Epithelial cell of esophagus (primary cell): ENCODE measurements at places on chromosomes 16 and 17.

- no peak for DNase-seq
These were observed 16.8 kb downstream of the KRT33A start for GRCh38 chr17:41333836-41334235.

GRCh38 chr16:68064791-68065365, 20.3 kb upstream of the NFATC3 start:
- DNase-seq, result peak; percentile 80

- peak; percentile 66 for DNase-seq
These were observed 77.7 kb upstream of the KCNJ16 start for GRCh38 chr17:69997332-69997731.

DNA sequence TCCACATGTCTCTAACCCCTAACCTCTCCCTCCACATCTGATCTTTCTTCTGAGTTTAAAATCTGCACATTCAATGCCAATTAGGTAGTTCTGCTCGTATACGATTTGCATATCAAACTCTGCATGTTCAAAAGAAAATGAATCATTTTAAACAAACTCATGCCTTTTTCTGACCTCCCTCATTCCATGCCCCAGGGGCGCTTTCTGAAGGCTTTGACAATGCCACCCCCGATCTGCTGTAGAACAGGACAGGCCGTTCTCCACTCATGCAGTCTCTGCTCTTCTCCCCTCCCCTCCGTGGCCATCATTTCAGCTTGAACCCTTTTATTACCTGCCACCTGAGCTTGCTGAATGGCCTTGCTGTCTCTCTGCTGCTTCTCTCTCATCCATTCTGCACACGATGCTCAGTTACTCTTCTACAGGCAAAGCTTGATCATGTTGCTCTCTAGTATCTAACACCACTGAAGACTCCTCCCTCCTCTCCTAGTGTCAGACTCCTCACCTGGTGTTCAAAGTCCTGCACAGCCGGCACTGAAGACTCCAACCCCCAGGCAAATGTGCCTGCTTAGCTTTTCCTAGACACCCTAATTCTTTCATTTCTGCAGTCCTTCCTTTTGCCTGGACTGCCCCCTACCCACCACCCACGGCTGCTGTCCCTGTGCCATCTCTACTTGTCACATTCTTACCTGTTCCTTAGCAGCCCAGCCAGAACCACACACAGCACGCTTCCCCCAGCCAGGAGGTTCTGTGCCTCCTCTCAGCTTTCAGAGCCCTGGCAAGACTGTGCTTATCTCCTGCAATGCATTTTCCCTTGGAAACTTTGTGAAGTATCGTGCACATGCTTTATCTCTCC, 6.2 kb downstream of the TMEM238L start:
- no peak for DNase-seq

DNA sequence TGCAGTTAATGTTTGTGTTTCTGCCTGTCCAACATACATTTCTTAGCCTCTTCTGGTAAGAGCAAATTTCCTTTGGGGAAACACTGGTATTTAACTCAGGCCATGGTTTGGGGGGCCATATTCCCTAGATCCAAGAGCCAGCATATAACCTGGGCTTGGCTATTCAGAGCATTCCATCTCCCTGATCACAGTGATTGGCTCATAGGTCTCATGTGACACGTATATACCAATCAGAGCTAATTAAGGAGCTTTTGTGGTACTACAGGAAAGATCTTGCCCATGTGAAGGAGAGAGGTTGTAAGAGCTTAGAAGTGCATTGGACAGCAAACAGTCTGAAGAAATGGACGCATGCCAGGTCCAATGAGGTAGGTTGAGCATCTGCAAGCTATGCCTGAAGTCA, 33.4 kb upstream of the GPR139 start:
- no peak for DNase-seq

DNA sequence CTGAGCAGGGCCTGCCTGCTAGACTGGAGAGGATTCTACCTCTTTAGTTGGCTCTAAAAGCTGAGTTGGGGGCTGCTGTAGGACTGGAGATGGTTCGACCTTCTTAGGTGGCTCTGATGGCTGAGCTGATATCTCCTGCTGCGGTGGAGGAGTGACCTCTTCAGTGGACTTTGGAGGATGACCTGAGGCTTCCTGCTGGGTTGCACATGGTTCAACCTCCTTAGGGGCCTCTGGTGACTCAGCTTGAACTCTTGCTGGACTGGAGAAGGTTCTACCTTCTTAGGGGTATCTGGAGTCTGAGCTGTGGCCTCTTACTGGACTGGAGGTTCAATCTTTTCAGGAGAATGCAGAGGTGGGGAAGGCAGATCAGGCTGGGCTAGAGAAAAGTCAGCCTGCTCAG, 48.9 kb upstream of the TMEM97 start:
- no peak for DNase-seq

GRCh38 chr16:51996516-51996915, 550.4 kb downstream of the TOX3 start:
- no peak for DNase-seq

GRCh38 chr17:45338996-45339535, 22.2 kb upstream of the MAP3K14 start:
- no peak for DNase-seq

DNA sequence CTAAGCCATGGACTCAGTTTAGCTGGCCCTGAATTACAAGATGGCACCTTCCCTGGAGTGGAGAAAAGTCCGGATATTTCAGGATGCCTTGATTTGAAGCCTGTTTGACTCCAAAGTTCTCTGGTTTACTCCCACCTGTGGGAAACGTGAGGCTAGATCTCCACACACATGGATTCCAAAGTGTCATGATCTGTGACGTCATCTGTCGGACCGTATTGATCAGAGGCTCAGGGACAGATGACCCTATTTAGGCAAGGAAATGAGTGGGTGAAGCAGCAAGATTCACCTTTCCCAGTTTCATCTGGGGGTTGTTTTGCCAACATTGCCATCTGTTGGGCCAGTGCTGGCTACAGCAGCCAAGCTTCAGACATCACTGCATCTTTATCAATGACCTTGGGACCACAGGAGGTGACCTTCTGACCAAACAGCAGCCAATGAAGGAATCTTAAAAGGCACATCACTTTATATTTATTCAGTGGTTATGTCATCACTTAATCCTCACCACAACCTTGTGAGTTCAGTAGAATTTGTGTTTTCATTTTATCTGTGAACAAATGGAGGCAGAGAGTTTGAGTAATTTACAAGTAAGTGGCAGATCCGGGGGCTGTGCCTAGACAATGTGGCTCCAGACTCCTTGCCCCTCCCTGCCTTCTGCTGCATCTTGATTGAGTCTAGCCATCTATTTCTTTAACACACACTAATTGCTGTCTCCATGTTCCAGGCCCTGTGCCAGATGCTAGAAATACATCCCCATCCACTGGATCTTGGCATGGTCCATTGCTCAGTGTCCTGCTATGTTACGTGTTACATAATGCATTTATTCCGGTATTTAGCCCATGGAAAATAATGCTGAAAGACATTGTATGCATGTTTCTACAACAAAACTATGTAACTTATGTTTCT, 1.5 kb upstream of the CDH13 start:
- DNase-seq, result no peak

DNA sequence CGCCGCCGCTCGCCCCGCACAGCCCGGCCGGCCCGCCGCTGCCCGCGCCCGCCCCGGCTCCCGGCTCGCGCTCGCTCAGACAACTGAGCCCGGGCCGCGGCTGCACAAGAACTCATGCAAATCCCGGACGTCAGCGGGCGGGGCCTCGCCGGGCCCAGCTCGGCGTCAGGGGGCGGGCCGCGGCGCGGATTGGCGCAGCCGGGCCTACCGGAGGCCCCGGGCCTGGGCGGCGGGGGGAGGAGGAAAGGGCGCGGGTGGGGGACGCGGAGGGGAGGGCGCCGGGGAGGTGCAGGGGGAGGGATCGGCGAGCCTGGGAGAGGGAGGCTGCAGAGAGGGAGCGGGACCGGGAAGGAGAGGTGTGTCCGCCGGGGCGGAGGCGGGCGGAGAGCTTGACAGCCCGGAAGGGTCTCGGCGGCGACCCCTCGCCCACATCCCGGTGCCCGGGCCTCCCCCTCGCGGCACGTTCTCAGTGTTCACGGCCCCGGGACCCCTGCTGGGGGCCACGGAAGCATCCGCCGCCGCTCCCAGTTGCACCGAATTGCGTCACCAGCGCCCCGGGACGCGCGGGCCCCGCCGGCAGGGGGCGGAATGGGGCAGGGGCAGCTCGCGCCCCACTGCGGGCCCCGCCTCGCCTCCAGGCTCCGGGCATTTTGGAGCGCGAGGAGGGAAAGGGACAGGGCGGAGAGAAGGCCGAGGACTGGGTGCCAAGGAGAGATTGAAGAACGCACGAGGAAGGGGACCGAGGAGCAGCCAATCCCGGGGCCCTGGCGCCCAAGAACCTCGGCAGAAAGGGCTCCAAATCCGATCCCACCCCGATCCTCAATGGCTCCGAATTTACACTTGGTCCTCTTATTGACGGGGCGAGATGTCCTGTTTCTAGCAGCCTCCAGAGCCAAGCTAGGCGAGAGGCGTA, at the start of gene CBX4:
Gene CBX4, minus strand, starts transcription at position 85 of the 913 bp plus-strand sequence. CDS start 189 bp downstream, outside the sequence.
- DNase-seq, result peak; percentile 95

GRCh38 chr17:49841548-49841947, 6.3 kb downstream of the TAC4 start:
- no peak for DNase-seq

DNA sequence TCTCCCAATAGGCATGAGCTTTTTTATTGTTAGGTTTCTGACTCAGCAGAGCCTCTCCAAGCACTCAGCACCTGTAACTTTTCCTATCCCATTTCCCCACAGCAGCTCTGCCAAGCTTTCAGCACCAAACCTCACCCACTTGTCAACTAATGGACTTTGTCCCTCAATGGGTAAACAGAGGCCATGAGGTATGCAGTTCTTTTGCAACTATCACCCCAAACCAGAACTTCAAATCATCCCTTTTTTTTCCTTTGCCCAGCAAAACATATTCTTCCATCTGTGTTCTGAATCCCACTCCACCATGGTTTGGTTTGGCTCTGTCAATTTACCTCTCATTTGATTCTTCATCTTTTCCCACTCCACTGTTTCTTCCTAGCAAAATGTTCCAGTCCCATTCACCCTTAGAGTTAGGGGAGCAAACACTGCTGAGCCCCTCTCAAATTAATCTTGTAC, 58.1 kb downstream of the TOX3 start:
- DNase-seq, result no peak

GRCh38 chr16:17396762-17397498, 73.8 kb downstream of the XYLT1 start:
- no peak for DNase-seq

DNA sequence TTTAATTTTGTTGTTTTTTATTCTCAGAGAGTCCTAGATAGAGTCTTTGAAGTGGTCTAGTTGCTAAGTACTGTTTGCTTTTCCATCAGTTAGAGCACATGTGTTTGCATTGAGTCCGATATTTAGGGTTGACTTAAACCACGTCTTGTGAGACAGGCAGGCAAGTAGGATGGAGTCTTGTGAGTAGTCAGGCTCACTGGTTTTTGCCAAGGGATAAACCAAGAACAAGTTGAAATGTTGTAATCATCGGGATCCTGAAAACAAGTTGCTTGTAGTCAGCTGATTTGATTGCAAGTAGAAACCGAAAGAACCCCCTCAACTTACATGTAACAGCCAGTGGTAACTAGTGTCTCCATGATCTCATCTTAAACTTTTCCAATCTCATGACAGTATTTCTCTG, 17.2 kb downstream of the ATP6V0A1 start:
- DNase-seq, result no peak

GRCh38 chr17:75249564-75249963, 11.8 kb downstream of the GGA3 start:
- no peak for DNase-seq

- peak; percentile 92 for DNase-seq
These were observed 4.0 kb downstream of the SYNGR3 start for GRCh38 chr16:1993731-1994131.

DNA sequence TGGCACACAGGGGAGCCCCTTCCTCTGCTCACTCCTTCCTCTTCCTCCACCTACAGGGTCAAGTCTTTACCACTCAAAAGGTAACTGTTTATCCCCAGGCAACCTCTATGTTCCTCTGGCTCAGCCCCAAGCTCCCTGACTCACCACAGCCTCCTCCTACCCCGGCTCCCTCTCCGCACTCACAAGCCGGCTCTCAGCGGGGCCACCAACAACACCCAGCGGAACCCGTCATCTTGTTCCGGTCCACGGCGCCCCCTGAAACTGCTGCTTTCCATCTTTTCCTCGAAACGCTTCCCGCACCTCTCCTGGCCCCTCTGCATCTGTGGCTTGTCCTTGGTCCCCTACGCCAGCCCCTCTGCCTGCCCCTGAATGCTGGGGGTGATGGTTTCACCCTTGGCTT, 58.4 kb downstream of the NXN start:
- peak; percentile 83 for DNase-seq

DNA sequence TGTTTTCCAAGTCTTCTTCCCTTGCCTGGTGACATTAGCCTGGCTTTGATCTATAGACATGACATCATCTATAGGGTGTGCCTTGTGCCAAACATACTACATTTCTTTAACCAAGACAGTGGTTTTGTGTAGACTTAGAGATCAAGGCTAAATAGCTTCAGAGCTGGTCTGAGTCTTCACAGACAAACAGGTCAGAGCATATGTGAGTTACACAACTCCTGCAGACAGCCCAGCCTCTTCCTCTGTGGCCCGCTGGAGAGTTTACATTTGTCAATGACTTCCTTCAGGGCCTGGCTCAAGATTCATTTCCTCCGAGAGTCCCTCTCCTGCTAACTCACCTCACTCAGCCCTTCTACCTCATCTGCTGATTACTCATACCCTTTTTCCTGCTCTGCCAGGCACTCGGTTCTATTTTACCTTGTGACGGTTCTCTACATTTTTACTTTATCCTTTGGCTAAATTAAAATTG, 73.1 kb upstream of the TANC2 start:
- DNase-seq, result peak; percentile 99

DNA sequence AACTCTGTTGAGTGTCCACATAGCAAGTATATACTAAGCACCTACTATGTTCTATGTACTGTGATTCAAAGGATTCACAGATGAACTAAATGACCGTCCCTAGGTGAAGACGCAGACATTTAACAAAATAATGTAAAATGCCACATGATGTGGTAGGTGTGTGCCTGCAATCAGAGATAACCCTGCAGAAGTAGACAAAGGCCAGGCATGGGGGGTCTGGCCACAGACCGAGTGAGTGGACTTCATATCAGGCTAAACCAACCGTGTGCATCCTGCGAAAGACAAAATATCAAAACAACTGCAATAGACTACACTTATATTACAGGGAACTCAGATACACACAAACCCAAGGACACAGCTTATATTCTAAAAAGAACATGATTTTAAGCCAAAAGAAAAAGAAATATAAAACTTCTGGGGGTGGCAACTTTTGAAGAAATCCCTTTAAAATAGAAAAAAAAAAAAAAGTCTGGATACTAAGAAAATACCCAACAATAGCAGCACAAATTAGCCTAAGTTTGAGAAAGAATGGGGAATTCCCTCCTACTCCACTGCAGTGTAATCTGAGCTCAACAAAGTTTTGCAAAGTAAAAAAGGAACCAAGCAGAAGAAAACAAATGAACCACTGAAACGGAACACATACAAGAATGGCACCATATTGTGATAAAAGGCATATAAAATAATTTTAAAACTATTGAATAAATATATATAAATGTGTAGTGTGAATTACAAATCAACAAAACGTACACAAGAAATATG, 12.3 kb downstream of the HSDL1 start:
- DNase-seq, result no peak
